ENCODE measurements at places on chromosomes 11 and 22. TPM values are rescaled to one million over a fixed set of nuclear protein-coding genes. Genes with fewer than 3 reads are reported as not detected.

FXYD6 gene
- 95.6 TPM for total RNA-seq

ZBTB16 gene
- 29.7 TPM for total RNA-seq

EMID1 gene
- 17.7 TPM for total RNA-seq

DNA sequence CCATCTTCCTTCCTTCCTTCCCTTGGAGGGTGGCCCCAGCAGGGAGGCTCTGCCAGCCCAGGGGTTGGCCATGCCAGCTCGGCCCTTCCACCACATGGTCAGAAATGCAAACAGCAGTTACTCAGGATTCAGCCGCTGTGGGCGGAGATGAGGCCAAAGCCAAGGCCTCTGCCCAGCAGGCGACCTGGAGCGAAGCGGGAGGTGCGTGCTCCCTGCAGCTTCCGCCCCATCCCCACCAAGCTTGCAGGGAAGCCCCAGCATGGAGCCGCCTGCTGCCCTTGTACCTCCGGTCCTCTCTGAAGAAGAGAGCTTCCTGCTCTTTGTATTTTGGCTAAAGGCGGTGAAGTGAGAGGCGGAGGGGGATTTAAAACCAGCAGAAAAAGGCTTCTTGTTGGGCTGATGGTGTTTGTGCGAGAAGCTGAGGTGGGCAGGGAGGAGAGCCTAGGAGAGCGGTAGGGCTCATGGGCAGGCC is 50.4 kb downstream of the ANO1 start:
- H3K4me3 ChIP-seq = no peak overlapping the region
- H3K27me3 ChIP-seq = peaks cover 50% of the 10 kb centered on the region
- H3K27ac ChIP-seq = no peak overlapping the region
